Type B pancreatic cell (in vitro differentiated cells): ENCODE measurements at places on chromosomes 7 and 10.

DNA sequence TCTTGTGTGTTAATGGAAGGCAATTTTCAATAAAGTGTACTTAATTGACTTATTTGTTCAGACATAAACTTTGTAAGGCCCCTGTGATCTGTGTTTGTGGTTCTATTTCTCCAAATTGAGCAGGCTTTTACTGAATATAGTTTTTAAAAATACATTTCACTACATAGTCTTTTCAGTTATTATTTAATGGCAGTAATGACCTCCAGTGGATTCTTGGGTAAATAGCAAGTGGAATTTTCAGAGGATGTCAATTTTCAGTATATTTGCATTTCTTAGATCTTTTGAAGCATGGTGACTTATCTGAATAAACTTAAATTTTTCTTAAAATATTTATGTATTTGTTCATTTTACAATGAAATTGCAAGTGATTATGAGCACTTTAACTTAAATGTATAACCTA lies 203.1 kb upstream of the PCLO start:
- H3K27ac ChIP-seq, result no peak overlapping the region
- H3K36me3 ChIP-seq, result peaks cover 3% of the 10 kb centered on the region
- H3K4me3 ChIP-seq, result no peak overlapping the region
- H3K4me1 ChIP-seq, result no peaks in the 10 kb centered on the region

GRCh38 chr10:106540645-106541044 lies 623.9 kb downstream of the SORCS1 start:
- H3K27ac ChIP-seq, result no peak overlapping the region
- no peak overlapping the region for H3K4me3 ChIP-seq
- no peak for DNase-seq

DNA sequence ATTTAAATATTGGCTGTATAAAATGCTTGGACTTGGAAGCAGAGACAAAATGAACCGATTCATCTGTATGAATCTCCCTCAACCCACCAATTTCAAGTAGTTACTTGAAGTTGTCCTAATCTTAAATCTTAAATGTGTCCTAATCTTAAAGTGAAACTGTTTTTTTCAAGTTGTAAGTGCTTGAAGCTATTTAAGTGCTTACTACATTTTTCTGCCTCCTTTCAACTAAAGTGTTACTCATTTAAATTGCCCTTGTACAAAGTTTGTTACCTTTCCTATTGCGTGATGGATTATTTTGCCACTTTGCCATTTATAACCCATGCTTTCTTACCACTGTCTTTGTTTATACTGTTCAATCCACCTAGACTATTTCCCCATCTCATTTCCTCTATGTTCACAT lies 2.8 kb downstream of the BCAP29 start:
- H3K27ac ChIP-seq, result no peak overlapping the region
- no peak overlapping the region for H3K4me3 ChIP-seq
- peaks cover 8% of the 10 kb centered on the region for H3K36me3 ChIP-seq
- DNase-seq, result no peak

- no peak overlapping the region for H3K4me3 ChIP-seq
- no peak for DNase-seq
- H3K27me3 ChIP-seq, result no peaks in the 10 kb centered on the region
Measured at GRCh38 chr7:50480797-50481196, 30.6 kb upstream of the FIGNL1 start.

GRCh38 chr7:75913437-75913836 lies 1.5 kb upstream of the POR start:
- DNase-seq, result no peak
- no peaks in the 10 kb centered on the region for H3K27me3 ChIP-seq
- peaks cover under 1% of the 10 kb centered on the region for H3K36me3 ChIP-seq
- H3K27ac ChIP-seq, result no peak overlapping the region
- peaks cover 7% of the 10 kb centered on the region for H3K4me1 ChIP-seq

DNA sequence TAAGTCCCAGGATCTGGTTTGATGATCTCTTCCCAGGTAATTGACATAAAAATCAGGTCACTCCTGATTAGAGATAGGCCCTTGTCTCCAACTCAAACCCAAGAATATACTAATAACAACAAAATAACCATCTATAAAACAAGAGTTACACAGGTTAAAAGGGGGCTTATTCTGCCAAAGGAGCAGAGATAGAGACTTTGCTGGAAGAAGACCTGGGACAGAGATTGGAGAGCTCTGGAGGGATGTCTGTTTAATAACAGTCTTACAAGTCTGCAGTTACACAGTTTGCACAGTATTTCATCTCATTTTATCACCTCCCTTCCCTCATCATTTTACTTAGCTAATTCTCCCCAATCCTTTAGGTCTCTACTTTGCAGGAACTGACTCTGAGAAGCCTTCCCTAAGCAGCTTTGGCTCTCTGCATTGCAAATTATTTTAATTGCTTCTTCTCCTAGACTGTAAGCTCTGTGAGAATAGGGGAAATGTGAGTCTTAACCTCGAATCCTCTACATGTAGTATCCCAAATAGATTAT lies 3.7 kb upstream of the ZNF438 start:
- no peak for DNase-seq
- H3K4me3 ChIP-seq, result peak overlapping the region; percentile 24
- H3K27ac ChIP-seq, result no peak overlapping the region
- H3K27me3 ChIP-seq, result no peaks in the 10 kb centered on the region

- H3K4me1 ChIP-seq, result peaks cover 40% of the 10 kb centered on the region
- peak; percentile 72 for DNase-seq
- peaks cover 23% of the 10 kb centered on the region for H3K36me3 ChIP-seq
- H3K27ac ChIP-seq, result peak overlapping the region; percentile 81
- peak overlapping the region; percentile 94 for H3K4me3 ChIP-seq
- H3K27me3 ChIP-seq, result peaks cover 22% of the 10 kb centered on the region
Measured at GRCh38 chr10:28677888-28678686, 766 bp downstream of the BAMBI start.

DNA sequence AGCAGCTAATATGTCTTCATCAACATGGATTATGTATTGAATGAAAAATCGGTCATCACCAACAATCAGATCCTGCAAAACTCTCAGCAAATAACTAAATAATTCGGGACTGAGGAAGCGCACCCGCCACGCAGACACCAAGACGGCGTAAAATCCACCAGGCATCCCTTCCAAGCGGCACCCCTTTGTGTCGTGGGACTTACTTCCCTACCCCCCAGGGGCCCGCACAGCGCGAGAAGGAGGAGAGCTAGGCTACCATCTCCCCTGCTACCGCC lies 721 bp downstream of the ARL3 start:
- H3K4me3 ChIP-seq, result peak overlapping the region; percentile 89
- no peak for DNase-seq
- H3K4me1 ChIP-seq, result peaks cover 49% of the 10 kb centered on the region
- peak overlapping the region; percentile 80 for H3K27ac ChIP-seq
- peaks cover 8% of the 10 kb centered on the region for H3K36me3 ChIP-seq

- H3K36me3 ChIP-seq, result no peaks in the 10 kb centered on the region
- no peaks in the 10 kb centered on the region for H3K27me3 ChIP-seq
- H3K4me1 ChIP-seq, result peaks cover 14% of the 10 kb centered on the region
- DNase-seq, result no peak
- H3K27ac ChIP-seq, result peak overlapping the region; percentile 88
Measured at GRCh38 chr10:110774069-110775019, 97.4 kb upstream of the PDCD4 start.

DNA sequence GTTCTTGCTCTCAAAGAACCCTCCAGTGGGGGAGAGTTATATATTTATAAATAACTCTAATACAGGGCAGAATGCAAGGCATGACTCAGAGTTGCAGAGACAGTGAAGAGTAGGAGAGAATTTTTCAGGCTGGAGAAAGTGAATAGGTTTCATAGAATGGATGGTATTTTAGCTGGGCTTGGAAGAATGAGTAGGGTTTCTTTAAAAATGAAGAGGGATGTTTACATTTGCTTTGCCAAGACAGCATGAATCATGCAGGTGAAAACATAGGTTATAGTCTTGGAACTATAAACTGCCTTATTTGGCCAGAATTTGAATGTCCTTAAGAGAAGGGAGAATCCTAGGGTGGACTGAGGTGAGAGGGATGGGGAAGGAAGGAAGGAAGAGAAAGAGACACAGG lies 124.8 kb downstream of the CPED1 start:
- DNase-seq, result no peak
- H3K4me3 ChIP-seq, result no peak overlapping the region
- no peaks in the 10 kb centered on the region for H3K36me3 ChIP-seq

GRCh38 chr10:98264378-98265065 lies 3.5 kb downstream of the LOXL4 start:
- peak; percentile 49 for DNase-seq
- H3K4me1 ChIP-seq, result peaks cover 31% of the 10 kb centered on the region
- H3K27me3 ChIP-seq, result peaks cover 35% of the 10 kb centered on the region
- H3K4me3 ChIP-seq, result no peak overlapping the region

- H3K27me3 ChIP-seq, result no peaks in the 10 kb centered on the region
- no peak overlapping the region for H3K4me3 ChIP-seq
- no peak overlapping the region for H3K27ac ChIP-seq
- no peak for DNase-seq
- no peaks in the 10 kb centered on the region for H3K36me3 ChIP-seq
- H3K4me1 ChIP-seq, result peaks cover 12% of the 10 kb centered on the region
Measured at GRCh38 chr7:121303422-121304101, 25.2 kb upstream of the WNT16 start.

GRCh38 chr10:86914734-86915133 lies 42.7 kb downstream of the MMRN2 start:
- H3K4me1 ChIP-seq, result no peaks in the 10 kb centered on the region
- H3K36me3 ChIP-seq, result peaks cover 33% of the 10 kb centered on the region
- H3K27ac ChIP-seq, result no peak overlapping the region
- H3K27me3 ChIP-seq, result no peaks in the 10 kb centered on the region

GRCh38 chr10:70684839-70685454 lies 12.6 kb downstream of the ADAMTS14 start:
- peaks cover 39% of the 10 kb centered on the region for H3K4me1 ChIP-seq
- H3K36me3 ChIP-seq, result no peaks in the 10 kb centered on the region
- no peaks in the 10 kb centered on the region for H3K27me3 ChIP-seq
- no peak for DNase-seq
